NCI-H2029 treated with DMSO at 0.1 percent for 48 hours (cell line): ENCODE measurements at places on chromosomes 12 and 14.

GRCh38 chr14:100775831-100776591 is 49.3 kb downstream of the DLK1 start:
- DNase-seq = no peak

DNA sequence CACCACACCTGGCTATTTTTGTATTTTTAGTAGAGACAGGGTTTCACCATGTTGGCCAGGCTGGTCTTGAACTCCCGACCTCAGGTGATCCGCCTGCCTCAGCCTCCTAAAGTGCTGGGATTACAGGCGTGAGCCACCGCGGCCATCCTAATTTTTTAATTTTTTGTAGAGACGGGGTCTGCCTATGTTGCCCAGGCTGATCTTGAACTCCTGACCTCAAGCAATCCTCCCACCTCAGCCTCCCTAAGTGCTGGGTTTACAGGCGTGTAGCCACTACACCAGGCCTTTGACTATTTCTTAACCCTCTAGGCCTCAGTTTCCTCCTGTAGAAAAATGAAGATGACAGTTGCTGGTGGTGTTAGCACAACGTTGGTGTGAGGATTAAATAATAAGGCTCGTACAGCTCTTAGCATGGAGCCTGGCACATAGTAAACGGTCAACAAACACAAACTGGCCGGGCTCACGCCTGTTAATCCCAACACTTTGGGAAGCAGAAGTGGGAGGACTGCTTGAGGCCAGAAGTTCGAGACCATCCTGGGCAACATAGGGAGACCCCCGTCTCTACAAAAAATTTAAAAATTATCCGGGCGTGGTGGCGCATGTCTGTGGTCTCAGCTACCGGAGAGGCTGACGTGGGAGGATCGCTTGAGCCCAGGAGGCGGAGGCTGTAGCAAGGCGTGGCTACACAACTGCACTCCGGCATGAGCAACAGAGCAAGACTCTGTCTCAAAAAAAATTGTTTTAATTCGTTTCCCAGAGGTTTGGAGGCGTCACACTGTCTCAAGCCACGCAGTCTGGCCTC is 979 bp downstream of the DDX54 start:
- no peak for DNase-seq

- peak; percentile 77 for DNase-seq
Observed at GRCh38 chr12:63151623-63152320, 771 bp upstream of the AVPR1A start.

DNA sequence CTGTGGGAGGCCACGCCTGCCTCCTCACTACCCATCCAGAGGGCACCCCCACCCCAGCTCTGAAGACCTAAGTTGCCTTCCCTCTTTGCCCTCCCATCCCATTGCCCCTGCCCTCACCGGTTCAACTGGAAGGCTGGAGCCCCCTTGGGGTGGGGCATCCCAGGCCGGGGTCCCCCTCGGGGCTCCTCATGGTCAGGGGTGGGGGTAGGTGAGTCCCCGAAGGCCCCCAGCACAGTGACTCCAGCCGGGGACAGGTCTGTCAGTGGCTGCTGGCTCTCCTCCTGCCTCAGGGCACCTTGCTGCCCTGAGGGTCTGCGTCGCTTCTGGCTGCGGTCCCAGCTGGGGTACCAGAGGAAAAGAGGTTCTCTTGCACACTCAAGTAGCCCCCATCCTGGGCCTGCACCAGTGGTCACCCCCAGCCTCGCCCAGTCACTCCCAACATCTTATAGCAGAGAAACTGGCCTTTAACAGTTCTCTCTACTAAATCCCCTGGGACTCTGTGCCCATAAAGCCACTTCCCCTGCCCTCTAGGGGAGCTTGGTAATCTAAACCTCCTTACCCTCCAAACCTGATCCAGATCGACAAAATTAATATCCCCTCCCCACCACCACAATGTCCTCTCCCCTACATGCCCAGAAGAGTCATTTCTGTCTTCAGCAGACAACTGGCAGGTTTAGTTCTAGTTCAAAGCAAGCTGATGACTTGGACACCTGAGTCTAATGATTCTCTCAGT is 5.1 kb downstream of the PIANP start:
- DNase-seq = no peak

- peak; percentile 25 for DNase-seq
Observed at GRCh38 chr12:40946612-40947194, 241.4 kb upstream of the PDZRN4 start.

- DNase-seq = no peak
Observed at GRCh38 chr14:104158827-104159798, 20.7 kb downstream of the KIF26A start.

GRCh38 chr14:90266441-90267154 is 10.2 kb downstream of the PSMC1 start:
- DNase-seq = no peak
